Neuronal stem cell (in vitro differentiated cells): ENCODE measurements at places on chromosomes 12 and 14.

GRCh38 chr12:15393037-15393436 lies 70.7 kb downstream of the PTPRO start:
- DNase-seq = no peak

- DNase-seq = no peak
Observed at GRCh38 chr12:123131879-123132402, 18.9 kb downstream of the PITPNM2 start.

DNA sequence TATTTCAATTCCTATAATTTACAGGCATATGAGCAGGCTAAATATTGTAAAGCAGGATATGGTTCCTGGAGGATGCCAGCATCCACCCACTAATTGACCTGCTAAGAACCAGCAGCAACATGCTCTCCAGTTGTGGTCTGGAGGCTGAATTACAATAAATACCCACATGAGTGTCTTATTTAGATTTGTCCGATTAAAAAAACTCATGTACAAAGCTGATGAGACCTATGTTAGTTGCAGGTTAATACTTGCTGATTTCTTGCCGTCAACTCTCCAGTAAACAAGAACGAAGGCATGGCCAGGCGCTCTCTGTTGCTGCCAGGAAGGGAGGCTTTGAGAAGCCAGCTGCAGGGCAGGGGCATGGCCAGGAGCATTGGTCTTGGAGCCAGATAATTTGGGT lies 169.3 kb upstream of the PRICKLE1 start:
- DNase-seq = no peak

DNA sequence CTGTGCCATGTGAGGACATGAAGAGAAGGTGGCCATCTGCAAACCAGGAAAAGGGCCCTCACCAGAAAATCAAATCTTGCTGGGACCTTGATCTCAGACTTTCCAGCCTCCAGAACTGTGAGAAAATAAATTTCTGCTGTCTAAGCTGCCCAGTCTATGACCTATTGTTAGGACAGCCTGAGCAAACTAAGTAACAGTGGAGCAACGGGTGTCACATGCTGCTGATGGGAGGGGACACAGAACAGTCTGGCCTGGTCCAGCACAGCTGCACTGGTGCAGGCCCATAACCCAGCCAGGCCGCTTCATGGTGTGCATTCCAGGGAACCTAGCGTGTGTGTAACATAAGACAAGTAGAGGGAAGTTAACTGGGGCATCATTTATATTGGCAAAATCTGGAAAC lies 42.1 kb downstream of the GRIP1 start:
- no peak for DNase-seq

DNA sequence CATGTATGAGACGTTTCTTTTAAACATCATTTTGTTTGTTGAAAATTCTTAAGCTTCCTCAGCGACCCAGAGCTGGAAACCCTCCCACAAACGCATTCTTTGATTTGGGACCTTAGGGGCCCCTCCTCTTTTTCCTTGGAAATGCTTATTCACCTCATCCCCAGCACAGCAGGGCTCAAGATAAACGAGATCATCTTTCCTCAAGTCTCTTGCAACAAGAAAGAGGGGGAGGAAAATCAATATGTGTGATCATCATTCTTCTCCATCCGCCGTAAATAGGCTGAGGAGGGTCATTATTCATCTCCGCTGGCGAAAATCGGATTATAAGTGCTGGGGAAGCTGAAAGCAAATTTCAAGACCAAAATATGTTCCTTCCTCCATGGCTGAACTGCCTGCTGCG lies 1415.2 kb downstream of the AACS start:
- no peak for DNase-seq

DNA sequence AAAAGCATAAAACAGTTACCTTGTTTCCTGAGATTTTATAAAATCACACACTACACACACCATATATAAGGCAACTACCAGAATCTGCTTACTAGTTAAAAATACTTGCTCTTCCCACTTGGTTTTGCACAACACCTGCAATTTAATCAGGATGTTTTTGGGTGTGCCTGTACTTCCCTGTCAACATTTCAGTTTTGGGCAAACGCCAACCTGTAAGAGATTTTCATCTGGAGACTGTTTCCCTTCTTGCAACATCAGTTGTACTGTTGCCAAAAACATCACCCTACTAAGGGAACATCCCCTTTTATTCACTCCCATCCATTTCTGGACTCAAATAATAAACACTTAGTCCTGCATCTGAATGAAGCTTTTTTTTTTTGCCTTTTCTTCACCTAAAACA lies 172.3 kb downstream of the DUSP6 start:
- no peak for DNase-seq

DNA sequence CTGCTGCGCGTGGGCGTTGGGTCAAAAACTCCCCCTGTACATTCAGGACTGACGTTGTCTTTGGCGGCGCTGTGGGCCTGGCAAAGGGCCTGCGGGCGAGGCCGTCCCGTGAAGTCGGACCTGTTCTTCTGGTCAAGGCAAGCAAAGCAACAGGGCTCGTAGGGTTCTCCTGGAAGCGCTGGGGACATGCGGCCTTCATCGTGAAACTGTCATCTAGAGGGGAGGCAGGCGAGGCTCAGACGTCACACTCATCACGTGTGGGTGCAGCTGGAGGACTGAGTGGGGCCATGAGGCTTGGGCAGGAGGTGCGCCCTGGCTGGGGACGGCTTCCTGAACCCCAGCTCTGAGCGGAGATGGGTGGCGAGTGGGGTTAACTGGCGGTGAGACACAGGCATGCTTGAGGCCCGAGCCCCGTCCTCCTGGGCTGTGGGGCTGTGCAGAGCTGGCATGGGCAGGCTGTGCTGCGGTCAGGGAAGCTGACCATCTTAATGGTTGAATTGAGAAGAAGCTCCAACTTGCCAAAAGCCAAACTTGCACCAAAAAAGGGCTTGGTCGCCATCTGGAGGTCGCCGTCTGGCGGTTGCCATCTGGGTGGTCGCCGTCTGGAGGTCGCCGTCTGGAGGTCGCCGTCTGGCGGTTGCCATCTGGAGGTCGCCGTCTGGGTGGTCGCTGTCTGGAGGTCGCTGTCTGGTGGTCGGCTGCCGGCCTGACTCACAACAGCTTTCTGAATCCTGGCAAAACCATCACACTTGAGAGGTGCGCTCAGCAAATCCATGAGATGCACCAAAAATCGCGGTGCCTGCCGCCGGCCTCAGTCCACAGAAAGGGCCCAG lies 66.2 kb downstream of the NOC4L start:
- no peak for DNase-seq

DNA sequence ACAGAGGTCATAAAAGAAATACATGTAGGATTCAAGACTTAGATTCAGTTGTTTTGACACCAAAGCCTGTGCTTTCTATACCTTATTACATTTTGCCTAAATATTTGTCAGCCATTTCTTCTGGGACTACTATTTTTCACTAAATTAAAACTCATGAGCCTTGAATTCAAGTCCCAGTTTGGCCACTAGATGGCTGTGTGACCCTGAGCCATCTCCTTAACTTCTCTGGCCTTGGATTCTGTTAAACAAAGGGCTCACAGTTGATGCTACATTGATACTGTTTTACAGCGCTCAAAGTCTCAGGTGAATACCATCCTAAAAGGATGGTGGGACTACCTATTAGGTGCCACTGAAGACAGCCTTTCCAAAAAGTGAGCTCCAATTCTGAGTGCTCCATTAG lies 39.6 kb upstream of the CCDC198 start:
- peak; percentile 12 for DNase-seq

DNA sequence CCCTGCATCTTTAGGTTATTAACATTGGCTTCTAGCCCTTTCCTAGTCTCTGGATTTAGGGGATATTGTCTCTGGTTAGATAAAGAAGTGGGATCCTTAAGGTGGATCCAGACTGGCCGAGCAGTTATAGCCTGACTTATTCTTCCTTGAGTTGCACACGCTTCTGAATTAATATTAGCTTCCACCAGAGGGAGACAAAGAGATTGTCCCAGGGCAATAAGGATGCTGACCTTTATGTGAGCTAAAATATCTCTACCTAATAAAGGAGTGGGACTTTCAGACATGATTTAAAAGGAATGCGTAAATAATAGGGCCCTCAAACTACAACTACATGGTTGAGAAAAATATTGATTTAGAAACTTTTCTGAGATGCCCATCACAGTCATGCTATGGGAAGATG lies 139.7 kb downstream of the SLCO1B3 start:
- DNase-seq = no peak

DNA sequence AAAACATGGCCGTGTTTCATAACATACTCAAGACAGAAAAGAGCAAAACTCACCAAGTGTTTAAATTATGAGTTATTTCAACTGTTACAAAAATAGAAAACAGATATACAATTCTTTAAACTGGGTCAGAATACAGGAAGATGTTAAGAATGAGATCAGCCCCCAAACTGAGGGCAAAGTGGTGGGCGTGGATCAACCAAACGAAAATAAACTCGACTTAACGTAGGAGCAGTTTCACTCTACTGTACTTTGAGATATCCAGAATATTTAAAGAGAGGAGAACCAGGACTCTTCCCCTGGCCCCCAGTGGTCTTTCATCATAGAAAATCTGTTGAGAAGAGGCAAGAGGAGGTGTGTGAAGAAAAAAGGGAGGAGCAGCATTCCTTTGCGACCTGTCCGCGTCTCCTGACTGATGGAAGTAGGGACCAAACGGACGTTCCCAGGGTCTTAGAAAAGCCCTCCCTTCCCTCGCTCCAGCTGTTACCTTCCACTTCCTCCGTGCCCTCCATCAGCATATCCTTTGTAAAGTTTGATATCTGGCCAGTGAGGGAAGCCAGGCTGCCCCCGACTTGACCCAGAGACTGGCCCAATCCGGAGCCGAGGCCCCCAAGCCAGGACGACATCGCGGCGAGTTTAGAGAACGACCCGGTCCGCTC lies 668 bp downstream of the TRIP11 start:
- peak; percentile 46 for DNase-seq

DNA sequence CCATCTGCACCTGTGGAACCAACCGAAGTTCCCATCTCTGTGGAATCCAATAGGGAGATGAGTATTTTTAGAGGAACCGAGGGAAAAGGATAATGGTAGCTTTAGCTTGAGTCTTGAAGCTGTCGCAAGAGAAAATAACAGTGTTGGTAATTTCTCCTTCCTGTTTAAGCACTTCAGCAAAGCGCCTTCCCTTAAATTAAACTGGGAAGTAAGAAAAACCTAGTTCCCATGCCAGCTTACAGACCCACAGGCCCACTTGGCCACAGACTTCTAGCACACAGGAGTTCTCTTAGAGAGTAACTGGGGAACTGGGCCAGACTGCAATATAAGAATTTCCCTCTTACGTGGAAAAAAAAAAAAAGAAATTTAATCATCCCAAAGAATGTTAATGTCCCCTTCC lies 223.8 kb downstream of the EFCAB11 start:
- no peak for DNase-seq

- DNase-seq = peak; percentile 94
Observed at GRCh38 chr12:52980650-52981423, 25.4 kb upstream of the EIF4B start.

GRCh38 chr14:45650754-45651153 lies 397.8 kb upstream of the MIS18BP1 start:
- no peak for DNase-seq

DNA sequence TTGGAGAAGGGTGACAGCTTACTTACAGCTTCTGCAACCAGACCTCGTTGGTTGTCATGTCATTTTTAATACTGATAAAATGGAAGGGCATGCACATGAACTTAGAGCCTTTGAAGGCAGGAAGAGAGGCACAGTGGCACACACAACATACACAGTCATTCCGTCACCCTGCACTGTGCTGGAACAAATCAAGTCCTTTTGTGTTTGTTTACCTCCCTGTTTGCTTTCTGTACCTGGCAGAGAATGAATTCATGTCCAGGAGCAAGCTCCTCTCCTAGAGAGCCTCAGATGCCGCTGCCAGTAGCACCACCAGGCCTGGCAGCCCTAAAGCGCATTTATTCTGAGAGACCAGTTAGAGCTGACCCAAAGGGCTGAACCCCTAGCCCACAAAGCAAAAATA lies 460.3 kb downstream of the EGLN3 start:
- no peak for DNase-seq

GRCh38 chr14:90530523-90530922 lies 133.7 kb downstream of the CALM1 start:
- DNase-seq = no peak

- no peak for DNase-seq
Observed at GRCh38 chr12:79309039-79309438, 381.7 kb downstream of the PAWR start.

GRCh38 chr14:35632676-35633075 lies 98.7 kb downstream of the INSM2 start:
- no peak for DNase-seq

DNA sequence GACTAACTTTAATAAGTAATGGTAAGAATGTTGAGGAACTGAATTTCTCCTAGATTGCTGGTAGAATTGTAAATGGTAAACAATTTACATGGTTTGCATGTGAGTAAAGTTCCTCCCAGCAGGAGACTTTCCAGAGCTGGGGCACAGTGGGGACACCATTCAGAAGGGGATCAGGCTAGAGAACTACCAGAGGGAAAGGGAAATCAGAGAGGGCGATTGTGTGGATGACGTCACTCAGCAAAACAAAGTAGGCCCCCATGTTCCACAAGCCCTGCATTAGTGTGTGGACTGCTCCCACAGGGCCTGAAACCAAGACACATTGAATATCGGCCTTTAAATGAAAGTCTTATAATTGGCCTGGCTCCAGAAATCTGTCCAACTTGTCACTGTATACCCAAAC lies 9.5 kb downstream of the RNASE11 start:
- DNase-seq = peak; percentile 35

- no peak for DNase-seq
Observed at GRCh38 chr12:27068863-27069262, 13.5 kb downstream of the C12orf71 start.

GRCh38 chr12:1791104-1791841 lies 29.1 kb upstream of the LRTM2 start:
- no peak for DNase-seq

DNA sequence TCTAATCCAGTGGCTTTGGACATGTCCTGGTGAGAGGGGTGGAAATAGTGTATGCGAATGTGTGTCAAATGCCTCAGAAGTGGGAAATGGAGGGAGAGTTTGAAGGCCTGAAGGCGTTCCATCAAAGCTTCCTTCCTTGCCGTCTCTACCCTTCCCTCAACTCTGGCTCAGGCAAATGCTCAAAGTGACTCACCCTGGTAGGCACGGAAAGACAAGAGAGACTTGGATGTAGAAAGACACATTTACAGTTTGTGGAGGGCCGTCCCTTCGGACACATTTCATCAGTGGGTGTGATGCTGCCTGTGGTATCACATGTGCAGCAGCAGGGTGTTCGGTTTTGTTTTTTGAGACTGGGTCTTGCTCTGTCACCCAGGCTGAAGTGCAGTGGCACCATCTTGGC lies 36.7 kb downstream of the CHST11 start:
- no peak for DNase-seq

- no peak for DNase-seq
Observed at GRCh38 chr12:105948331-105948730, 190.4 kb downstream of the NUAK1 start.

DNA sequence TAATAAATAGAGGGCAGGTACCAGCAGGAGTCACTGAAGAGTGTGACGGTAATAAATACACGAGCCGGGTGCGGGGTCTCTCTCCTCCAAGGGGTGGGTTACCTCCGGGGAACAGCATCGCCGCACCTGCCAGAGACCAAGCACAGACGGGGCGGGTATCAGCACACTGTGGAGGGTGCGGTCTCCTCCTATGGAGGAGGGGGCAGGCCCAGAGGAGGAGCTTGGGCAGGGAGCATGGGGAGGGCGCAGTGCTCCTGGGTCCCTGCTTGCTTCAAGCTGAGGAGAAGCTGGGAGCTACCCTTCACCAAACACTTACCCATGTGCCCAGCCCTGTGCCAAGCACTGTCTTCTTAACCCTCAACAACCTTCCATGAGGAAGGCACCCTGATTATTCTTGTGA lies 12.8 kb downstream of the PGF start:
- DNase-seq = no peak
